Activated T-helper 17 cell treated with anti-CD3 and anti-CD28 coated beads, Interleukin-2, amount 50 U/mL, for 72 hours (primary cell): ENCODE measurements at places on chromosomes 3 and 15. TPM values are rescaled to one million over a fixed set of nuclear protein-coding genes. Genes with fewer than 3 reads are reported as not detected.

- H3K36me3 ChIP-seq = no peaks in the 10 kb centered on the region
- no peak for ATAC-seq
- no peak overlapping the region for H3K27ac ChIP-seq
Measured at GRCh38 chr3:192068464-192069254, 607.7 kb downstream of the PYDC2 start.

DNA sequence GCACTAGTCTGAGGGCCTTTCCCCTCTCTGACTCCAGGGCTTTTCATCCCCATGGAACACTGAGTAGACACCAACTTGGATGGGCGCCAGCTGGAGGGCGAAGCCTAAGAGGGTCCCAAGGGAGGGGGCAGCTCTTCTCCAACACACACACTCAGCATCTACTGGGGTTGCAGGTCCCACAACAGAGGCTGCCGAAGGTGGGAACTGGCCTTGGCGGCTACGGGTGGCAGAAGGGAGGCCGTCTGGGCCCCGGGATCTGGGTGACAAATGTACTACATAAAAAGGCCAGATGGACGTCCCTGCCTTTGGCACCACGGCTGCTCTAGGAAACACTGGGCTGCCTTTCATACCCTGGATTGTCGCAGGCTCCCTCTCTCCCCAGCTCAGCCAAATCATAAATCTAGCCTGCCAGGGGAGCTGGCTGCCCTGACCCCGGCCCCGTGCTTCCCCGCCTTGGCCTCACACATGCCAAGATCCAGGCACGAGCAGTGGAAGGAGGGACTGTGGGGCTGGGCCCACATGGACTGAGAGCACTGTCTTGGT lies 31.5 kb downstream of the SEMA5B start:
- no peak overlapping the region for H3K4me3 ChIP-seq
- no peaks in the 10 kb centered on the region for H3K36me3 ChIP-seq
- no peak overlapping the region for H3K27ac ChIP-seq
- H3K4me1 ChIP-seq = no peaks in the 10 kb centered on the region
- H3K27me3 ChIP-seq = peaks cover 43% of the 10 kb centered on the region

- peak overlapping the region; percentile 7 for H3K27ac ChIP-seq
- H3K4me3 ChIP-seq = no peak overlapping the region
- no peaks in the 10 kb centered on the region for H3K27me3 ChIP-seq
- H3K4me1 ChIP-seq = no peaks in the 10 kb centered on the region
- peaks cover 45% of the 10 kb centered on the region for H3K36me3 ChIP-seq
Measured at GRCh38 chr3:33597257-33597689, 120.8 kb downstream of the CLASP2 start.

DNA sequence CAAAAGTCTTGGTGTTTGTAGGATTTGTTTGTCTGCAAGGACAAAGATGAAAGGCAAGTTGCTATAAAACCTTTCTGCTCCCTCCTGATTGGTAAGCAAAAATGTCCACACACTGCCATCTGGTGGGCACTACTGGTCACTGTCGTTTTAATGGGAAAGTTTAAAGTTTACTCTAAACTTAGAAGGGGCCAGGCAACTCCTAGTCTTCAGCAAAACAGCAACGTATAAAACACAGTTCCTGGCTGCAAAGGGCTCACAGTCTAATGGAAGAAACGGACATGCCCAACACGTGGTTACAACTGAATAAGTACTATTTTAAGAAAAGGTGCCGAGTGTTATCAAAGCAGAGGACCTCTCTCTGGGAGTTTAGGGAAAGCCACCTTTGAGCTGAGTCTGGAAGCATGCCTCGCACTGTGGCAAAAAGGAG lies 23.7 kb upstream of the TPRG1 start:
- H3K4me1 ChIP-seq = peaks cover 4% of the 10 kb centered on the region
- no peaks in the 10 kb centered on the region for H3K36me3 ChIP-seq
- peak; percentile 63 for ATAC-seq
- no peak overlapping the region for H3K27ac ChIP-seq
- no peak overlapping the region for H3K4me3 ChIP-seq

- H3K27ac ChIP-seq = no peak overlapping the region
- no peak for ATAC-seq
- no peaks in the 10 kb centered on the region for H3K27me3 ChIP-seq
- no peaks in the 10 kb centered on the region for H3K36me3 ChIP-seq
- H3K4me3 ChIP-seq = no peak overlapping the region
- H3K4me1 ChIP-seq = no peaks in the 10 kb centered on the region
Measured at GRCh38 chr15:32918547-32918946, 200.7 kb downstream of the GREM1 start.

DNA sequence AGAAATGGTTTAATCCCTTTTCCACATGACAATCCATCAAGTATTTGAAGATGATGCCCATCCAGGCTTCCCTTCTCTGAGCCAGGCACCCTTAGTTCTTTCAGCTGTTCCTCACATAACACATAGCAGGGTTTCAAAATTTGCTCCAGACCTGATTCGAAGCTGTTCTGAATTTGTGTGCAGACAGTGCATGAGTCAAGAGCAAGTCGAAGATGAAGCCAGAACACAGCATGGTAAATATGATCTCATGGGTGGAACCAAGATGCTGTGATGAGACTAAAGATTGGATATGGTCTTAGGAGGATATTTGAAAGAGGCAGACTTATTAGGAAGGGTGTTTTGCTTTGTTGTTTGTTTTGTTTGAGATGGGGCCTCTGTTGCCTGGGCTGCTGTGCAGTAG lies 32.6 kb upstream of the PDE8A start:
- H3K27ac ChIP-seq = no peak overlapping the region
- no peak overlapping the region for H3K4me3 ChIP-seq
- ATAC-seq = no peak
- H3K27me3 ChIP-seq = peaks cover 10% of the 10 kb centered on the region

DNA sequence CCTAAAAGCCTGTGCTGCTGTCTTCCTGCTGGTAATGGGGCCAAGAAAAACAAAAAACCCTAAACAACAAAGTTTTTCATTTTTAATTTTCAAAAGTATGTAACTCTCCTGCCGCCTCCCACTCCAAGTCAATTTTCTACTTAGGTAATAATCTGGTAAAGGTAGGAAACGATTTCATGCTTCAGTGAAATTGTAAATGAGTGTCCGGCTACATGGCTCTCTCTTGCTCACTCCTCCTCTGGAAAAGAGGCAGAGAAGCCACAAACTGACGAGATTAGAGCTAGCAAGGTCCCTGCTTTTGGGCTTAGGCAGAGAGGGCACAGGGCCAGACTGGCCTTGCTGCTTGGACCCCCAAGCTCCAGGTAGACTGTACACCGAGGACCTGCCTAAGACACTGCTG lies 23.5 kb downstream of the KLHL25 start:
- ATAC-seq = no peak
- H3K36me3 ChIP-seq = no peaks in the 10 kb centered on the region
- H3K4me1 ChIP-seq = peaks cover 6% of the 10 kb centered on the region
- no peak overlapping the region for H3K27ac ChIP-seq

GRCh38 chr15:27486051-27486450 lies 515.1 kb downstream of the GABRG3 start:
- no peaks in the 10 kb centered on the region for H3K4me1 ChIP-seq
- ATAC-seq = no peak
- no peak overlapping the region for H3K4me3 ChIP-seq
- no peak overlapping the region for H3K27ac ChIP-seq
- no peaks in the 10 kb centered on the region for H3K36me3 ChIP-seq

- H3K4me3 ChIP-seq = no peak overlapping the region
- no peak overlapping the region for H3K27ac ChIP-seq
- no peaks in the 10 kb centered on the region for H3K4me1 ChIP-seq
- peaks cover 48% of the 10 kb centered on the region for H3K27me3 ChIP-seq
Measured at GRCh38 chr15:39511916-39512260, 69.0 kb upstream of the THBS1 start.

DNA sequence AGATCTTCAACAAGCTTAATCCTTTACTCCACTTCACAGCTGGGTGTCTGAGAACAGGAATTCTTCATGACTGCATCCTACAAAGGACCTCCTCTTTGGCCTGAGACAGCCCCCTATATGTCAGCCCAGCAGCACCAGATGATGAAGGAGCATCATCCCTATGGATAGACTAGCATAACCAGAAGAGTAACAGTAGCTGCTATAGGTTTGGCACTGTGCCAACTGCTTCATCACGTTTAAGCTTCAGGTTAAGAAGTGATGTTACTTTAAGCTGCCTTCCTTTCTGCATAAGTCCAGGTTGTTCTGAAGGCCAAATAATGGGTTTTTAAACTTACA lies 50.6 kb downstream of the CMSS1 start:
- H3K27ac ChIP-seq = peak overlapping the region; percentile 32
- peaks cover 4% of the 10 kb centered on the region for H3K36me3 ChIP-seq
- peaks cover 20% of the 10 kb centered on the region for H3K4me1 ChIP-seq
- H3K4me3 ChIP-seq = no peak overlapping the region
- no peaks in the 10 kb centered on the region for H3K27me3 ChIP-seq

GRCh38 chr15:60914360-60914759 lies 314.7 kb downstream of the RORA start:
- H3K27ac ChIP-seq = no peak overlapping the region
- no peaks in the 10 kb centered on the region for H3K27me3 ChIP-seq
- H3K4me3 ChIP-seq = no peak overlapping the region
- H3K4me1 ChIP-seq = peaks cover 22% of the 10 kb centered on the region
- H3K36me3 ChIP-seq = no peaks in the 10 kb centered on the region
- ATAC-seq = no peak

GRCh38 chr3:155549087-155549486 lies 195.8 kb downstream of the PLCH1 start:
- H3K4me3 ChIP-seq = no peak overlapping the region
- H3K36me3 ChIP-seq = no peaks in the 10 kb centered on the region
- H3K27ac ChIP-seq = no peak overlapping the region
- H3K4me1 ChIP-seq = no peaks in the 10 kb centered on the region

DNA sequence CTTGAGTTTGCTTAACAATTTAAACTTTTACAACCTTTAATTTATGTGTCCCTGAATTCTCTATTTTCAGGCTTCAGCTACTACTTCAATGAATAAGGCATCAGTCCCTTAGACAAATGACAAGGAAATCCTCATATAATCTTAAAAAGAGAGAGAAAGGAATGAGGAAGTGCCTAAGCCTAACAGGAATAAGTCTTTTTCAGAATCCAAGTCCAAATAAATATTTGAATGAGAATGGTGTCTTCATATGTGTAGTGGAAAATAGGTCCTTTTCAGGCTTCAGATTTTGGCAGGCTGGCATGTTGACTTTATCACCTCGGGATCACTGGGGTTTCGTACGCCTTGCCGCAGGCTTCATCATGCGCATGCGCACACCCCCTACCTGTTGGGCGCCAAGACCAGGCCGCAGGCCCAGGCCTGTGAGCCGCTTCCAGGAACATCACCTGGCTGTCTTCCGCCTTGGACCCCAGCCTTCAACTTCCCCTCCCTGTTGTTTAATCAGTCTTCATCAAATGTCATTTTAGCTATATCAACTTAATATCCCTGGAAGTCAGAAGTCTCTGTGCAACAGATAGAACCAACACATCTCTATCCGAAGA lies 334.5 kb downstream of the SOX2 start:
- H3K27ac ChIP-seq = no peak overlapping the region
- H3K4me3 ChIP-seq = no peak overlapping the region
- H3K27me3 ChIP-seq = no peaks in the 10 kb centered on the region
- H3K4me1 ChIP-seq = no peaks in the 10 kb centered on the region

DNA sequence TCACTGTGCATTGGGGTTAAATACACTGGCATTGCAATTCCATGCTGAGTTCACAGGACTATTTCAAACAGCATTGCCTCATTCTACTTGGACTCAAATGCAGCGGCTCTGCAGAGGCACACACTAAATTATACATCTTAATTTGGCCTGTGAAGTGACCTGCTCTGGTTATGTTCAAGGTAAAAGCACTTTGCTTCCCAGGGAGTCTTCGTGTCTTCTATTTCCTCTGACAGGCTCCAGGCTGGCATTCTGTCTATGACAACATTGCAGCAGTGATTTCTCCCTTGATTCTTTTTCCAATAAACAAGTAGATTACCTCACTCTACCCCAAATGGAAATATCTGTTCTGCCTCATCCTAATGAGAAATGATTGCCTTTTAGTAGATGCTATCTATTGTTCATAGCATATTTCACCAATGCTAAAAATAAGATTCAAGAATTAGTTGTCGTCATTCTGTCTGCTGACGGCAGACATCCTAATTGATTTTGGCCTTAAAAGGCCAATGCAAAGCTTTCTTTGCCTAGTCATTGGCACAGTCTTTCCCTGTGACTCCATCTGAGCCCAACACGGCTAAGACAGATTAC lies 33.8 kb downstream of the FMN1 start:
- H3K4me3 ChIP-seq = no peak overlapping the region
- H3K36me3 ChIP-seq = no peaks in the 10 kb centered on the region
- ATAC-seq = no peak
- peaks cover 18% of the 10 kb centered on the region for H3K27me3 ChIP-seq
- H3K27ac ChIP-seq = no peak overlapping the region

- H3K4me1 ChIP-seq = no peaks in the 10 kb centered on the region
- no peak overlapping the region for H3K27ac ChIP-seq
Measured at GRCh38 chr15:55683376-55683775, 59.6 kb downstream of the PRTG start.

GRCh38 chr3:62445275-62445674 lies 71.9 kb upstream of the FEZF2 start:
- ATAC-seq = no peak
- peak overlapping the region; percentile 37 for H3K4me3 ChIP-seq
- no peak overlapping the region for H3K27ac ChIP-seq
- no peaks in the 10 kb centered on the region for H3K36me3 ChIP-seq
- H3K4me1 ChIP-seq = no peaks in the 10 kb centered on the region

- H3K27ac ChIP-seq = peak overlapping the region; percentile 88
- peak overlapping the region; percentile 99 for H3K4me3 ChIP-seq
- peaks cover 79% of the 10 kb centered on the region for H3K4me1 ChIP-seq
- H3K36me3 ChIP-seq = peaks cover 100% of the 10 kb centered on the region
Measured at GRCh38 chr3:185930393-185931107, 7.3 kb downstream of the TRA2B start.

MOBP gene
- total RNA-seq = not detected

TMCO5A gene
- total RNA-seq = not detected

SATB1 gene
- total RNA-seq = 494 TPM

SLC28A1 gene
- total RNA-seq = not detected

TERC gene
- 14.5 TPM for total RNA-seq

SNURF gene
- 4.9 TPM for total RNA-seq

METTL6 gene
- 16.5 TPM for total RNA-seq

EFCAB12 gene
- 1.7 TPM for total RNA-seq

CYP1A1 gene
- 3.3 TPM for total RNA-seq

CSNK1G1 gene
- 34.5 TPM for total RNA-seq

ARIH1 gene
- 140 TPM for total RNA-seq

ACTRT3 gene
- 2.0 TPM for total RNA-seq

GRAMD2A gene
- not detected for total RNA-seq
